ENCODE measurements at places on chromosomes 7 and 10.

- no peak for DNase-seq
Measured at GRCh38 chr10:32338262-32338661, 8.7 kb downstream of the EPC1 start.

- no peak for DNase-seq
Measured at GRCh38 chr10:124963866-124964720, 22.2 kb downstream of the ZRANB1 start.

DNA sequence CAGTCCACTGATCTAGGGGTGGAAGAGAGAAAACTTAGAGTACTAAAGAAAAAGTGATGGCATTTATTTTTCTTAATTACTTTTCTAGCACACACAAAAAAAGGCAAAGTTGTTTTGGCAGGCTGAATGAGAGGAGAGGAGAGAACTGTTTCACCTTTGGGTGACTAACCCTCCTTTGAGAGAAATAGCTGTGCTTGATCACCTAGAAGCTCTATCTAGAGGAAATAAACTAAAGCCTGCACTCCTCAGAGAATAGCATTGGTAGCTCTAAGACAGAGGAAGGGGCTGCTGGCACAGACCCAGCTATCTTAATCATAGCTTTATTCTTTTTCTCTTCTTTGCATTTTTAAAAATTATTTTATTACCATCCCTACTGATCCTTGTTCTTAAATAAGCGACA lies 6.3 kb downstream of the TMEM243 start:
- DNase-seq = no peak

- no peak for DNase-seq
Measured at GRCh38 chr10:35639728-35640401, 2.2 kb downstream of the FZD8 start.

GRCh38 chr10:48640326-48640725 lies 35.5 kb upstream of the ARHGAP22 start:
- DNase-seq = no peak

DNA sequence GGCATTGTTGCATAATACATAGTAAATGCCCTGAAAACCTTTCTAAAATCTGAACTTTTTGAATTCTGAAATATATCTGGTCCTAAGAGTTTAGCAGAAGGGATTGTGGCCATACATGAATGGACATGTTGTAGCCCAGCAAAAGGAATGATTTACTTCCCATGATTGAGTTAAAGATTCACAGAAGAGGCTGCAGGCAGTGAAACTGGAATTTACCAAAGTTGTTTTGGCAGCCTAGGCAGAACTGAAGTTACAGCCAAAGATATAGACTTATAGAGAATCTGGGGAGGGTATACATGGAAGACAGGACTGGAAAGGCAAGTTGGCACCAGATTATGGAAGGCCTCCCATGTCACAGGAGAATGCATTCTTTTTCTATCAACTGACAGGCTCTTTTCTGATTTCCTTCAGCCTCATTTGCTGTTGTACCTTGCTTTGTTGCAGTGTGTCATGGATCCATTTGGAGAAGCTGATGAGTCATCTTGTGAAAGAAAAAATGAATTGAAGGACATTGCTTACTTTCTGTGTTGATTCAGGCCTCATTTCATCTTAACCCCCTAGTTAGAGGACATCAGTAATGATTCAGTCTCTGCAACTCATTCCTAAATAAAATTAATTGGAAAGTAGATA lies 356.2 kb upstream of the LRGUK start:
- no peak for DNase-seq

DNA sequence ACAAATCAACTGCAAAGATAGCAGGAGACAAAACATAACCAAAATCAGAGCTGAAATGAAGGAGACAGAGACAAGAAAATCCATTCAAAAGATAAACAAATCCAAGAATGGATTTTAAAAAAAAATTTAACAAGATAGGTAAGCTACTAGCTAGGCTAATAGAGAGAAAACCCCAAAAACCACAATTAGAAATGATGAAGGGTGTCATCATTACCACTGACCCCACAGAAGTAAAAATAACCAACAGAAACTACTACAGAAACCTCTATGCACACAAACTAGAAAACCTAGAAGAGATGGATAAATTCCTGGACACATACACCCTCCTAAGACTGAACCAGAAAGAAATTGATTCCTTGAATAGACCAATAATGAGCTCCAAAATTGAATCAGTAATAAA lies 117.6 kb downstream of the DNAJC1 start:
- DNase-seq = no peak

- no peak for DNase-seq
Measured at GRCh38 chr10:46220187-46220586, 66.6 kb upstream of the ANTXRL start.

GRCh38 chr7:134473861-134474291 lies 15.0 kb upstream of the AKR1B1 start:
- DNase-seq = no peak

DNA sequence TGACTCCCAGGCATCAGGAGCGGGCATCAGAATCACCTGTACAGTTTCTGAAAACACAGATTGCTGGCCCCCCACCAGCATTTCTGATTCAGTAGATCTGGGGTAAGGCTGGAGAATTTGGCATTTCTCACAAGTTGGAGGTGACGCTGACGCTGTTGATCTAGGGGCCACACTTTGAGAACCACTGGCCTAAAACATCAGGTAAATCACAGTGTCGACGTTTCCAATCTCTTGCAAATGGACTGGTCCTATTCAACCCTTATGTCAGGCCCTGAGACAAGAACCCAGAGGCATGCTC lies 564.0 kb downstream of the KCNMA1 start:
- no peak for DNase-seq

DNA sequence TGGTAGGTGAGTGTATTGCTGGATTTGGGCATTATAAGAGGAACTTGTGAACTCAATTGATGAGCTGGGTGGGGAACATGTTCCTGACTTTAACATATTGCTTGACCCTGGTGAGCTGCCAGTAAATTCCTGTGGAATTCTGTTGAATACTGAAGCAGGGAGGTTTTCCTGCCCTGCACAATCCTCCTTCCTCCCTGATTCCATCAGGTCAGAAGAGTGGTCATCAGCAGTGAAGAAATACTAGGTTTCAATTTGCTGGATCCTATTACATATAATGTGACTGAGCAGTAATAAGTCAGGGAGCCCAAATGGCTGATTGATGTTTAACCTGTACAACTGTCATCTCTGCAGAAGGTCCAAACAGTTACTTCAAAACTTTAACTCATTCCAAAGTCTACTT lies 581.2 kb downstream of the SUGCT start:
- DNase-seq = no peak

DNA sequence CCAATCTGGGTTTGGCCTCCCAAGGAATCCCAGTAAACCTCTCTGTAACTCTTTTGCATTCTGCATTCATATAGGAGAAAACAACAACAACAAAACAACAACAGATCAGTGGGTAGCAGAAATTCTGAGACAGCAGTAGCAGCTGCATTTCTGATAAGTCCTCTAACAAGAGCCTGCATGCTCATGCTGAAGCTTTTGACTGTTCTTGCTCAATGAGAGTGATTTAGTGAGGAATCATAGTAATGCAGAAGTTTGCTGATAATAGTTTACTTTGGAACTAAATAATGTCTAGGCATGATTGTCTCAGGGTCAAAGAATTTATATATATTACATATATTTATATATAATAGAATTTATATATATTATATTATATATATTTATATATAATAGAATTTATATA lies 35.2 kb downstream of the BMPER start:
- no peak for DNase-seq

GRCh38 chr10:16986406-16987205 lies 143.0 kb downstream of the CUBN start:
- no peak for DNase-seq

GRCh38 chr7:23956772-23957576 lies 247.0 kb downstream of the STK31 start:
- DNase-seq = no peak
